CD4-positive, alpha-beta T cell treated with Interleukin-4 for 4 hours (primary cell): ENCODE measurements at places on chromosomes 2 and 18.

- DNase-seq = no peak
These were observed 184.5 kb upstream of the MSH6 start for GRCh38 chr2:47598476-47598875.

GRCh38 chr18:79366177-79367094, 29.3 kb upstream of the NFATC1 start:
- no peak for DNase-seq

DNA sequence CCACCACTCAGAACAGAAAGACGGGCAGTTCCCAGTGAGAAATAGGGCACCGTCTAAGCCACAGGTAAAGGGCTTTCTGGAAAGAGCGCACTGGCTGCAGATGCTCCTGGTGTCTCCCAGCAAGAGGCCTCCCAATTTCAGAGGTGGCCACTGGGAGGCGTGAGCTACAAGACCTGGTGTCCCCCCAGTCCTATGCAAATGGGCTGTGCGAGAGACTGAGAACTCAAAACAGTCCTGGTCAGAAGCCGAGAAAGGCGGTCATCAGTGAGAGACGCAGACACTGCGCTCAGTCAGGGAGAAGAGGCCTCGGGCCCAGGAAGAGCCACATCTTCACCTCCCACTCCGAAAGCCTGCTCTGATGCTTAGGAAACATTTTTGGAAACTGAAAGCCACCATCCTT, 179.5 kb downstream of the EIPR1 start:
- no peak for DNase-seq

- DNase-seq = no peak
These were observed 135.8 kb upstream of the SH3BP4 start for GRCh38 chr2:234816056-234816455.

GRCh38 chr2:208466151-208466919, 59.7 kb downstream of the PTH2R start:
- DNase-seq = peak; percentile 2

DNA sequence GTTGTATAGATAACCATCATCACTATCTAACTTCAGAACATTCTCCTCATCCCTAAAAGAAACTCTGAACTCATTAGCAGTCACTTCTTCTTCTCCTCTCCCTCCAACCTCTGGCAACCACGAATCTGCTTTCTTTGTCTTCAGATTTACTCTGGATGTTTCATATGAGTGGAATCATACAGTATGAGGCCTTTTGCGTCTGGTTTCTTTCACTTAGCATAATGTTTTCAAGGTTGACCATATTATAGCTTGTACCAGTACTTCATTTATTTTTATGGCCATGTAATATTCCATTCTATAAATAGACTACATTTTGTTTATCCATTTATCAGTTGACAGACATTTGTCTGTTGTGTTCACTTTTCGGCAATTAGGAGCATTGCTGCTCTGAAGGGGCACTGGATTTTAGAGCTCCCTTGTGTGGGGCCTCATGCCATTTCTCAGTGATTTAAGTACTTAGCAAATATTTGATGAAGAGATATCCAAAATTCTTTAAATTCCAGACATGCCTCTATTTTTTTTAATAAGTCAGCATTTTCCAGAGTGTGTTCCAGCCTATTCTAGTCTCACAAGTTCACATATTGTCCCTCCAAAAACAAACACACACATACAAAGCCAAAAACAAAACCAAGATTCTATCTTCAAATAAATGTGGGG, 22.5 kb upstream of the MAP3K20 start:
- no peak for DNase-seq

DNA sequence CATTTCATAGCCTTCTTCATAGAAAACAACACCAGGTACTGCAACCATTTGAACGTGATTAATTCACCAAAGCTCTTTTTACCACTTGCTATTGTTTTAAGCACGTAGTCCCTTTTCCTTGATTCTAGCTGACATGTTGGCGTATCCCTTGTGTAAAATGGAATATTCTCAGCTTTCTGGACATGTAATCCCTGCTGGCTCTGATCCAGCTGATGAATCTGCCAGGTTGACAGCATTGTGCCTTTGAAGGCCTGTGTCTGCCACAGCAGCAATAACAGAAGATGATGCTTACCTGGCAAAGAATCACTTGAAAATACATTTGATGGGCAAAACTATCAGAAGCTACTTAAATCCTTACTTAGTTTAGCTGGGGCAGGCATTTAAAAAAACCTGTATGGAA, 81.0 kb upstream of the CCDC150 start:
- no peak for DNase-seq

- no peak for DNase-seq
These were observed 86.4 kb downstream of the XRCC5 start for GRCh38 chr2:216195565-216196029.

DNA sequence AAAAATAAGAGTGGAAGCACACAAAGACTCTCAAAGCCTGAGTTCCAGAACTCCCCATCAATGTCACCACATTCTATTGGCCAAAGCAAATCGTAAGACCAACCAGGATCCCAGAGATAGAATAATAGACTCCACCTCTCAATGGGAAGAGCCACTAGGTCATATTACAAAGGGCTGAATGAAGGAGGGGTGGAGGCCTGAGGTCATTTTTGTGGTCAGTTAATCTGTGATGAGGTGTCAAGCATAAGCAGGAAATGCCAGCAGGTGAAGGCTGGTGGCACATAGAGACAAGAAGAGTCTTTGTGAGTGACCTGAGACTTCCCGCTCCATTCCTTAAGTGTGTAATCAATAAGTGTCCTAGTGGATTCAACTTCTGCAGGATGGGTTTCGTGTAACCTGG, 144.3 kb downstream of the TFCP2L1 start:
- DNase-seq = no peak

DNA sequence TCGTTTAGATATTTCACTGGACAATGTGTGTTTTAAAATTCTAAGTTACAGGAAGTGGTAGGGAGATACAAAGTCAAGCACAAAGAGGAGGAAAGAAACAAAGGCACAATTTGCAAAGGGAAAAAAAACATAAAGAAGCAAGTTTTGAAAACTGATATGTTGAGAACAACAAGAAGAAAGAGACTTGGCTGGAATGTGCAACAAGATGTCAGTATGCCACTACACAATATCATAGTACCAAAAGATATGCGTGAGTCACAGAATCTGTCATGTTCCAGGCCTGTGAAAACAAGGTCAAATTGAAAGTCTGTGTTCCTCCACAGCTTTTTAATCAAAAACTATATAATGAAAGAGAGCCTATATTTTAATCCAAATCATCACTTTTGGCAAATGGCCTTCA, 12.0 kb downstream of the EXOC6B start:
- no peak for DNase-seq

DNA sequence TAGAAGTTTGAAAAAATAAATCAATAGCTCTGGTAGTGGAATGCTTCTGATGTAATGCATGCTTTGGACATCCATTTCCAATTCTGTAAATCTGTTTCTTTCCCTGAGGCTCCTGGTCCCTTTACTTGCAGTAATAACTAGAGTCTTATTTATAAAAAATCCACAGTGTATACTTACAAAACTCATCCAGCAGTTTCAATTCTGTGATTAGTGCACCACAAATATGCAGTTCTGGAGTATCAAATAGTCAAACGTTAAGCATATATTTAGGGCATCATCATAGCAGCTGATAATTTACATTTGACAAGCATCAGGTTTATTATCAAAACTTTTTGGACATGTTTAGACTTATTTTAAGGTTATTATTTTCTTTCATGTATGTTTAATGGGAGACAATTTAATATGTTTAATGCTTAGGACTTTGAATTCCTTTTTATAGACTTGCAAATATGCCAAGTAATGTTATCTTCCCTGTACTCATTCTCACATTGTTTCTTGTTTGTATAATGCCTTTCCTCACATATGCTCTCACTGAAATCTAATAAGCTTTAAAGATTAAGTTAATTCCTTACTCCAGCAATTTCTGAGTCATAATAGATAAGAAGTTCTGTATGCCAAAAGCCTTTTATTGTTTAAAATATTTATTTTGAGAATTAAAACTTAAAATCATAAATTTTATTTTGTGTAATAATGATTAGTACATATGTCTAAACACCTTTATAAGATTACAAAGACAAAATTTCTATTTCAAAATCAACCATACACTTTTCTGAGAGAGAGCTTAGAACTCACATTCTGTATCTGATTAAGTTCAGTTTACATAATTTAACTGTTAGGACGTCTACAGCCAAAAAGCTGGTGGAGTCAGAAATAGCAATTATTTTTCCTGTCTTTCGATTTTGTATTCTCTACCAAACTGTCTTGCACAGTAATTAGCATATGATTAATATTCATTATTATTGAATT, 341.5 kb upstream of the TMEFF2 start:
- no peak for DNase-seq

DNA sequence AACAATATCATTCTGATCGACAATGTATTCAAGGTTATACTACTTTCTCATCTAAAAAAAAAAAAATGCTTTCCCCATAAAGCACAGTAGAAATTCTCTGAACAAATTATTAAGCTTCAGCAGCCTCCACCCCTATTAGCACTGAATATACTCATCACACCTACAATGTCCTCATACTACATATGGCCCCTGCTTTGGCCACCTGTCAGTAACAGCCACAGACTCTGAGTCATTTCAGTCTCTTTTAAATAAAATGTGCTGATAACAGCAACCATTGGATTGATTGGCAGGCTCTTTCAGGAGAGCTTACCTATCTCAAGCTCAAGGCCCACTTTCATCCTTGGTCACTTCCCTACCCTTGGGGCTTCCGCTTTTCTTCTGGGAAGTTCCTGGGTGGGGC, 236.7 kb downstream of the TMX3 start:
- DNase-seq = no peak

DNA sequence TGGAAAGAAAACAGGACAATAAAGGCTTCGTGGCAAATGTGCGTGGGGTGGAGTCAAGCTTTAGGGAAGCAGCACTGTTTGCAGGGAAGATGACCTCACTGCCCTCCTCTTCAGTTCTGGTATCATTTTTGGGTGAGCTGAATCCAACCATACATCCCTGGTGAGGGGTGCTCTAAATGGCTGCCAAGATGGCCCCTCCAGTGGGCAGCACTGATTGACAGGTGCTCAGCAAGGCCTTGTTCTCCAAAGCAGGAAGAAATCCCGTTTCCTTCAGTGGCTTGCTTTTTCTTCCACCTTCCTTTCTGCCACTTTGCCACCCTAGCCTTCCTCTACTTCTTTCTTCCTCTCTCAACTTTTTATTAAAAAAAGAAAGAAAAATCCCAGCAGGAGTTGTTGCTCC, 132.8 kb upstream of the SP5 start:
- DNase-seq = no peak

DNA sequence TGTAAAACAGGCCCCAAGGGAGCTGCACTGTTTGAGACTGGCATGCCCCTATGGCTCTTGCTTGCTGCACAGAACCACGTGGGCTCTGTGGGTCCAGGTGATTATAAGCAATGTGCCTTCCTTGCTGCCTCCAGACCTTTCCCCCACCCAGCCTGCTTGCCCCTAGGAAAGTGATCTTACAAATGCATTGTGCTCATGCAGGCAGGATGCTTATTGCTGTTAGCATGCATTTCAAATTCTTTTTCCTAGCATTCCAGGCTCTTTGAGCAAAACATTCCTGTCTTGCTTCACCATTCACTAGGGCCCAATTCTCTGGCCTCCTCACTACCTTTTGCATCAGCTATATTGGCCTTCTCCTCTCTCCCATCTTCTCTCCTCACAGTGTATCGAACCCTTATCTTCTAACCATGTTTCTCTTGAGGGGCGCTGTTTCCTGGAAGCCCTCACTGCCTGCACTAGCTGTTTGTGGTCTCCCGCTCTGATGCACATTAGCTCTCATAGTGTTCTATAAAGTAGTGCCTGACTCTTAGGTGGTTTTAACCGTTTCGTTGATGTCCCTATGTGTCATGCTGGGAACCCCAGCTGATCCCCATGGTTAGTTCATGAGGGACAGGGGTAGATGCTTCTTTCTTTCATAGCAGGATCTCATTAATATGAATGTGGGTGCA, 152.9 kb upstream of the EPAS1 start:
- DNase-seq = no peak

GRCh38 chr2:127941461-127941860, 55.7 kb upstream of the AMMECR1L start:
- DNase-seq = no peak

DNA sequence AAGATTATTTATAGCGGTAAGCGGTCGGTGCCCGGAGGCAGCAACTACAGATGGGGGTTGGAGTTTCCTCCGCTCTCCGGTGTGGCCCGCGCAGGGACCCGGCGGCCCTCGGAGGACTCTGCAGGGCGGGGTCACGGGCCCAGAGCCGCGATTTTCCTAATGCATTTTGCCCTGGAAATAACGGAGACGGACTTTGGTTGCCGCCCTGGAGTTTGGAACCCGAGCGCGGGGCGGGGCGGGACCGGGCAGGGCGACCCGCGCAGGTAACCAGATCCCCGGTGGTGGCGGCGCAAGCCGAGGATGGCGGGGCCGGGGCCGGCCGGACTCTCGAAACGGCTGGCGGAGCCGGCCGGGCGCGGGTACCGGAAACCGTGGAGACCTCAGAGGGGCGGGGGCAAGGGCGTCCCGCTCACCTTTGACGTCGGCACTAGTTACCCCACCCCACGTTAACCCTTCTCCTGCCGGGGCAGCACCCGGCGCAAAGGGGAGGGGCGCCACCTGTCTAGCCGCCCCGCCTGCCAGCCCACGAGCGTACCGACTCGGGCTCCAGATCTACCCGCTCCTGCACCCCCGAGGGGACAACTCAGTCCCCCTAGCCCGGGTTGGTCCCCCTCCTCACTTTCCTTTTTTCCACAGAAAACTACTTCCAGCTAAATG, 2.9 kb downstream of the CYP26B1 start:
- DNase-seq = no peak

GRCh38 chr18:32095192-32095899, 3.7 kb downstream of the RNF138 start:
- DNase-seq = no peak

- no peak for DNase-seq
These were observed 995 bp downstream of the MBD5 start for GRCh38 chr2:148021886-148022285.

DNA sequence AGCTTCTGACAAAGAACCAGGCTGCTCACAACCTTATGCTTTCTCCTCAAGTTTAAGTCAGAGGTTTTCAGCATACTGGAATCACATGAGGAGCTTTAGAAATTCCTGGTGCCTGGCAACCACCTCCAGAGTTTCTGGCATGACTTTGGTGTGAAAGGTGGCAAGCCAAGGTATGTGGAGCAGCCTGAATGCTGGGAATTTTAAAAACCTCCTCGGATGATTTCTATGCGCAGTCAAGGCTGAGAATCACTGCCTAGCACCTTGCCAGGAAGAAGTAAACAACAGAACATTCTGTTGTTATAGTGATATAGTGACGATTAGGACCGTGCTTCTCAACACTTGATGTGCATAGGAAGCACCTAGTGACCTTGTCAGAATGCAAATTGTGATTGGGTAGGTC, 11.7 kb downstream of the CCBE1 start:
- no peak for DNase-seq

- DNase-seq = no peak
These were observed 820.7 kb upstream of the HS6ST1 start for GRCh38 chr2:129139380-129139779.

- DNase-seq = no peak
These were observed 17.7 kb downstream of the SLC66A2 start for GRCh38 chr18:79933765-79934164.

- no peak for DNase-seq
These were observed 6.3 kb downstream of the C2orf80 start for GRCh38 chr2:208183526-208183925.
